ENCODE measurements at places on chromosomes 3 and 15.

GRCh38 chr3:128362026-128362965, 104.4 kb downstream of the DNAJB8 start:
- no peak for DNase-seq

GRCh38 chr3:36876181-36876936, 68.5 kb downstream of the TRANK1 start:
- DNase-seq, result no peak

DNA sequence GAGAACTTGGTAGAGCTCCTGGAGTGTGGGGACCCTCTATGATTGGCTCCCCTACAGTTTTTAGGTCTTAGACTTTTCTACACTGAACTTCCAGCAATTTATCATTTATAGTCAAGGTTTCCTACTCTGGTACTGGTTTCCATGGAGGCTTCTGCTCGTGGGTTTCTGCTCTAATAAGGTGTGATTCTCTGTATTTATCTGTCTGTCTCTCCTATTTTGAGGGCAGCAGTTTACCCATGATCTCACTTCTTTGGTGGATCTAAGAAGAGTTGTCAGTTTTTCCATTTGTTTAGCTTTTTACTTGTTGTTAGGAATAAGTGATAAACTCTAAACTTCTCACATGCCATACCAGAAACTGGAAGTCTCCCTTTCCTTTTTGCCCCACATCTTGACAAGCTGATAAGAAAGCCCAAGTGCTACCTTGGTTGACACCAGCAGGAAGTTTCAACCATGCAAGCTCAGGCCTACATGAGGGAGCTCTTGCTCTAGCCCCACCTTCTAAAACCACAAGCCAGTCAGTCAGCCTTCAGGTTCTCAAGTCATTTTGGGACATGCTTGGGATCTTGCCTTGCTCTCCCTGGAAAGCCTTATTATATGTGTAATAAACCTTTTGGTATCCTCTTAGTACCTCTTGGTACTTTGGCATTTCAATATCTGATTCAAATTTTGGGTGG, 10.0 kb downstream of the TIMMDC1 start:
- DNase-seq, result peak; percentile 3

DNA sequence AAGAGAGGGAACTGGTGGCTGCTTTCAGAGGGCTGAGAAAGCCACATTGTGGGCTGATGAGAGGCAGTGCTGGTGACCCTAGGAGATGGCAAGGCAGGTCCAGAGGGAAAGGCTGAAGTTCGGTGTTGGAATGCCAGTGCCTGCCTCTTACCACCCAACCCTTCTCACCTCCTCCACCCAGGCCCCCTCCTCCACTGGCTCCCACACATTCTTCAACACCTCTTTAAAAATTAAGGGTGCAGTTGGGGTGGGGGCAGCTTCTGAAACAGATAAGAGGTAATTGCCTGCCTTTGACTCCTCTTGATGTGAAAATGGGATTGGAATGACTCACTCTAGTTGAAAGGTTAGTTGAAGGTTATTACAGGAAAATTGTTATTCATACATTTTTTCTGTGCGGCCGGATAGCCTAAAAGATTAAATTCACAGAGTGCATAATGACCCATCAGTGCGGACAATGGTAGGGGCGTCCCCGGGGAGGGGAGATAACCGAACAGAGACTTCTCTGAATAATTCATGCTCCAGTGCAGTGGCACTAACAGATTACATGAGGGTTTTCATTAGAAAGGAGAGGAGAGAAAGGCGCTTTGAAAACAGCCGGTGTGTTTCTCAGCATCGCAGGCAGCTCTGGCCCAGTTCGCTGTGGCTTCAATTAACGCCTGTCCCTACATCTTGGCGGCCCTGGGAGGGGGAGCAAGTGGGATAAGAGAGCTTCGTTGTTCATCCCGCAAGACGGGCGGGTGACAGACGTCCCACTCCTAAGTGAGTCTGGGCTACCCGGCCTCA, 212.4 kb downstream of the TLE3 start:
- DNase-seq, result no peak

GRCh38 chr3:149701206-149701976, 43.6 kb upstream of the WWTR1 start:
- DNase-seq, result peak; percentile 50

DNA sequence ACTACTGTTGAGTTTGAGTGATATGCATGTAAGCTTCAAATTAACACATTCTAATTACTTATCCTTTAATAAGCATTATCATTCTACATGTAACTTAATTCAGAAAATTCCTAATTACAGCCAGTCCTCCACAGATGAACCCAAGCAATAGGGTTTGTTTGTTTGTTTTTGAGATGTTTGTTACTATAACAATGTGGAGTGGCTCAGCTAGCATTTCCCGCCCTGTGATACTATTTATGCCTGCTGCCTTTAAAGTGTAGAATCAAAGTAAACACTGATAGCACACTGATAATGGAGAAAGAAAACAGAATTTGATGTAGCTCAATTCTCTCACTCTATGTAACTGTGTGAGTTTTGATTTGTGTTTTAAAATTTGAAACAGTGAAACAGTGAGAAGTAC, 105.1 kb upstream of the IGF1R start:
- DNase-seq, result no peak

- DNase-seq, result no peak
Observed at GRCh38 chr3:144815655-144816054, 844.0 kb downstream of the DIPK2A start.

DNA sequence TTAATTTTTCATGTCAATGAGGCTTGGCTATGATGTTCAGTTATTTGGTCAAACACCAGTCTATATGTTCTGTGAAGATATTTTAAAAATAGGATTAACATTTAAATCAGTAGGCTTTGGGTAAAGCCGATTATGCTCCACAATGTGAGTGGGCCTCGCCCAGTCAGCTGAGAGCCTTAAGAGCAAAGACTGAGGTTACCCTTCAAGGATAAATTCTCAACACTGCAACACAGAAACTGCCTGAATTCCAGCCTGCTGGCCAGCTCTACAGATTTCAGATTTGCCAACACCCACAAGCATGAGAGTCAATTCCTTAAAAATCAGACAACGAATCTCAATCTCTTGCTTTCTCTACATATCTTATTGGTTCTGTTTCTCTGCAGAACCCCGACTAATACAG, 188.3 kb downstream of the PLCH1 start:
- no peak for DNase-seq

GRCh38 chr3:134552784-134553183, 66.9 kb downstream of the CEP63 start:
- DNase-seq, result no peak

- DNase-seq, result no peak
Observed at GRCh38 chr3:162437480-162437879, 940.9 kb downstream of the OTOL1 start.

DNA sequence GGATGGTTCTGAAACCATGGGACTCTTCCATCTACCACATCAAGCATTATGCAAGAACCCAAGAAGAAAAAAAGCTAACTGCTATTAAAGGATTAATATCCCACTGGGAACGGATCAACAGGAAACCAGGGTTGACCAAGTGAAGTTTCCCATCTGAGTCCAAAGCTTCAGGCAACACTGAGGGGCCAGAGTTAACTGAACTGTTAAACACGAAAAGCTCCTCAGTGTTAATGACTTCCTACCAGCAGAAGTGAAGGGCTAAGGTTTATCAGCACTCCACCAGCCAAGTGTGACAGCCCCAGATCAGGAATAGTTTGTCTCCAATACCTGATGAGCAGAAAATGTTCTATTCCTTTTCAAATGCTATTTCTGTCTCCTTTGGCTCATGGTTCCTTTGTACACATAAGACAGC, 36.7 kb downstream of the PTPN9 start:
- DNase-seq, result no peak

DNA sequence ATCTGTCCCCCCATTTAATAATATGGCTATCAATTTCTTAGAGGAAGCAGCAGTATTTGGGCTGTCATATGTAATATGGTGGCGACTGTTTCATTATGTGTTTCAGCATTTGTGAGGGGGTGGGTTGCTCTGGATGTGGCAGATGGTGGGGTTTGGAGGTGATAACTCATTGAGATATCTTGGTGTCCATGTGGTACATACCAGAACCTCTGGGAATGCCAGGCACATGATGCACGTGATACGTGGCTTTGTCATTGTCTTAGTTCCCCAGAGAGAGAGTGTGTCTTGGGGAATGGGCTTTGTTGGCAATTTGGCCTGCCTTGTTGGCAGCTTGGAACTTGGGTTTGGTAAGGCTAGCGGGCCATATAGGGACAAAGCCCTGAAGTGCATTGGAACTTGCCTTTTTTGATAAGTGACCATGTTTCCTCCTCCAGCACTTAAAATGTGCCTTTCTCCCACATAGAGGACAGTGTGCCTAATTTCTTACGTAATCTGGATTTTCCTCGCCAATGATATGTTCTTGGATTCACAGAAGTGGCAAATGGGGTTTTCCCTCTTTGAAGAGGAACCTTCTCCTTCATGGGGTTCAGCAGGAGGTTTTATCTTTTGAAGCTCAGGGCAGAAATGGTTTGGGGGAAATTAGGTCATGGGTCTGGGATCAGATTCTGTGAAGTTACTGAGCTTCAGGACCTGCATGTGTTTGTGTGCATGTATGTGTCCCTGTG, 79.5 kb downstream of the DNASE1L3 start:
- DNase-seq, result no peak

GRCh38 chr3:46097691-46098241, 70.5 kb upstream of the XCR1 start:
- peak; percentile 37 for DNase-seq

GRCh38 chr3:162770551-162770950, 1273.9 kb downstream of the OTOL1 start:
- no peak for DNase-seq

DNA sequence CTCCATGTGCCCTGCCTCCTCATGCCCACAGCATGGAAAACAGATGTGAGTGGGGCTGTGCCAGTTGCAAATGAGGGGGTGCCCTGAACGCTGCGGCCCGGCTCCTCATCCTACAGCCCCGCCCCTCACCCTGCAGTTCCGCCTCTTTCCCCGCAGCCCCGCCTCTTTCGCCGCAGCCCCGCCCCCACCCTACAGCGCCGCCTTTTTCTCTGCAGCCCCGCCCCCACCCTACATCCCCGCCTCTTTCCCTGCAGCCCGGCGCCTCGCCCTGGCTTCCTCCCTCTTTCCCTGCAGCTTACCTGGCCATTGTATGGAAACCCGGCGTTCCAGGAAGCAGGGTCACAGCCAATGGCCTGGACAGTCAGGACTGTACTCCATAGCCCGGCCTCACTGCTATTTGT, 284.9 kb downstream of the TLE3 start:
- no peak for DNase-seq

- no peak for DNase-seq
Observed at GRCh38 chr3:69370156-69370883, 15.6 kb downstream of the FRMD4B start.

DNA sequence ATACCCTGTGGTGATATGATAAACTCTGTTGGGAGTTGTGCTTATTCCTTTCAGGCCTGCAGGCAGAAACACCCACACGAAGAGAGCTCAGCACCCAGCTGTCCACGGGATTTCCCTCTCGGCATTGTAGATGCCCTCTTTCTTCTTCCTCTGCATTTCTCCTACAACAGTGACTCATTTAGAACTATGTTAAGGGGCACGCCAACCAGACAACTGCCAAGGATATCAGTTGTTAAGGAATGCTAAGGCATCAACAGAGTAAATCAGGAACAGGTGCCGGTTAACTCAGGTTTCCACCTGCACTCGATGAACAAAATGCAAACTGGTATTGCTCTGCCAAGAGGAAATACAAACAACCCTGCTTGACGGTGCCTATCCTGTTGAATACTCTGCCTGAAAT, 270.0 kb upstream of the PEX5L start:
- no peak for DNase-seq

- no peak for DNase-seq
Observed at GRCh38 chr3:97417-98258, 98.9 kb upstream of the CHL1 start.

DNA sequence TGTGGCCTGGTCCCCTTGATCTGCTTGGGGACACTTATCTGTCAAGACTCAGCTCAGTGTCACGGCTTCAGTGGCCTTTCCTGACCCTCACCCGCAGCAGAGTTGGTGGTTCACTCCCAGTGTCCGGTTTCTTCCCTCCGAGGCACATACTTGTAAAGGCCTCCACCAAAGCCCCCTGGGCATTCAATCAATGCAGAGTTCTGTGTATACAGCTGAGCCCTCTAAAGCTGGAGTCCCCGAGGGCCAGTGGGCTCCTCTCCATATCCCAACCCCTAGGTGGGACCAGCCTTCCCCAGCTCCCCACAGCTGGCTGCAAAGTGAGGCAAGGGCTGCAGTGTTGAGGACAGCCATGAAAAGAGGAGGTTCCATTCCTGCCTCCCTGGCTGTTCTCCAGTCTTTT, 70.9 kb upstream of the RGMA start:
- DNase-seq, result no peak

DNA sequence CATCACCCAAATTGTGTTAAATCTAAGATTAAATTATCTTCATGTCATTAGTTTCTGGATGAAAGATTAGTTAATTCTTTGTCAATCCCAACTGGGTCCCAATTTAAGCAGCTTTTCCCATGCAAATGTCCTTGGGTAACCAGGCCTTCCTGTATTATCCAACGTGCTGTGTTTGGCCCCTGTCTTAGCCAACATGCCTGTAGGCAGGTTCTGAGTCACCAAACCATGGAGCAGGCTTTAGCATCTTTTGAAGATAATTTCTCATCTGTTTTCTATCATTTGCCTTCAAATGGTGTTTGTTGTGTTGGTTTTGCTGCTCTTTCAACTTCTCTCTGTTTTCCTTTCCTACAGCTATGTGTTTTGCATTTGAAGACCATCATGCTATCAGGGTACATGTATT, 216.2 kb downstream of the ITPR1 start:
- no peak for DNase-seq

DNA sequence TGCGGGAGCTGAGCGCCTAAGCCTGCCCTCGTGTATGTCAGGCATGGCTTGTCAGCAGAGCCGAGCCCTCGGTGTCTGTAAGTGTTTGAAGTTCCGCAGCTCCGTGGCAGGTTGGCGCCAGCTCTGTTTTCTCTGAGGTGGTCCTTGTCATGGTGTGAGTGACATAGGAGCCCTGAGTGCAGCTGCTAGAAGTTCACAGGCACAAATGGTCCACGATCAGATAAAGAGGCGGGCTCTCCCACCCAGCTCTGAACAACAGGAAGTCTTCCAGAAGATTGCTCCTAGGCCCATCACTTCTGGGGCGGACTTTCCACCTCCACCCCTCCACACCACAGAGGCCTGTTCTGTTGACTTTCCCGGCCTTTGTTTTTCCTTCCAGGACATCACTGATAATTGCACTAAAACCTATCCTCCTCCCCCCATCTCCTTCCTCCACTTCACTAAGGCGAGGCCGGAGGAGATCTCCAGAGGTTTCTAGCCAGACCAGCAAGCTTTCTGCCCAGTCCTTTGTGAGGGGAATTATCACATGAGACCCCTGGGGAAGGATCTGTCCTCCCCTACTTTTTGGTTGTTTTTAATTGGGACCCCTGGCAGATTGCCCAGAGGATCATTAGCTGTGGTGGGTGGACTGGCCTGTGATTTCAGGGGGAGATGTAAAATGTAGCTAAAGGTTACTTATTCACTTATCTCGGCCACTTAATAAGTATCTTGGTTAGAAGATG, 19.9 kb downstream of the ITPR1 start:
- DNase-seq, result no peak

DNA sequence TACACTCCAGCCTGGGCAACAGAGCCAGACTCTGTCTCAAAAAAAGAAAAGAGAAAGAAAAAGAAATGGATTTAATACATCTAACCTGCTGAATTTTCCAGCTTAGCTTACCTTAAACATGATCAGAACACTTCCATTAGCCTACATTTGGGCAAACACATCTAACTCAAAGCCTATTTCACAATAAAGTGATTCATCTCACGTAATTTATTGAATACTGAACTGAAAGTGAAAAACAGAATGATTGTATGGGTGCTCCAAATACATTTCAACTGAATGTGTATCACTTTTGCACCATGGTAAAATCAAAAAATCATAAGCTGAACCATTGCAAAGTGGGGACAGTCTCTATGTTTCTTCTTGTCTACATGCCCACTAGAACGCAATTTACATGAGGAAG, 9.0 kb downstream of the PIK3R4 start:
- DNase-seq, result no peak

- DNase-seq, result no peak
Observed at GRCh38 chr3:105744202-105744601, 124.6 kb downstream of the CBLB start.
